ENCODE measurements at places on chromosomes 13 and 19.

DNA sequence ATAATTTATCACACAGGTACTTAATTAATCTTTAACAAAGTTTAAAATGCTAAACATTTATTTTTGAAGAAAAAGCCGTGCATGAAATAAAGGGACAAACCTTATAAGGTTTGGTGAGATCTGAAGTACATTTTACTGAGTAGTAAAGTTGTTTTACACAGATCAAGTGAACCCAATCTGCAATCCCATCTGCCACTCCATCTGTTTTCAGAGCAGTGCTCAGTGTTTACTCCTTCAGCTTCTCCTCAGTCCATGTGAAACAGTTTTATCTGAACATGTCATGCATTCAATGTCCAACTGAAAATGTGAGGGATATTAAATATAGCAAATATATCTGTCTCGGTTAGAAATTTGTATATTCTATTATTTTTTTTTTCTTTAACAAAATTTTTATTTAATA lies 166.8 kb downstream of the MAB21L1 start:
- no peak for DNase-seq

DNA sequence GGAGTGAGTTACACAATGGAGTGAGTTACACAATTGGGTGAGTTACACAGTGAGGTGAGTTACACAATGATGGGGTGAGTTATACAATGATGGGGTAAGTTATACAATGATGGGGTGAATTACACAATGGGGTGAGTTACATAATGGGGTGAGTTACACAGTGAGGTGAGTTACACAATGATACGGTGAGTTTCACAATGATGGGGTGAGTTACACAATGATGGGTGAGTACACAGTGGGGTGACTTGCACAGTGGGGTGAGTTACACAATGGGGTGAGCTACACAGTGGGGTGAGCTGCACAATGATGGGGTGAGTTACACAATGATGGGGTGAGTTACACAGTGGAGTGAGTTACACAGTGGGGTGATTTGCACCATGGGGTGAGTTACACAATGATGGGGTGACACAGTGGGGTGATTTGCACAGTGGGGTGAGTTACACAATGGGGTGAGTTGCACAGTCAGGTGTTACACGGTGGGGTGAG lies 52.5 kb upstream of the GAS6 start:
- no peak for DNase-seq

- peak; percentile 46 for DNase-seq
Observed at GRCh38 chr19:4583961-4584669, 24.6 kb upstream of the SEMA6B start.

DNA sequence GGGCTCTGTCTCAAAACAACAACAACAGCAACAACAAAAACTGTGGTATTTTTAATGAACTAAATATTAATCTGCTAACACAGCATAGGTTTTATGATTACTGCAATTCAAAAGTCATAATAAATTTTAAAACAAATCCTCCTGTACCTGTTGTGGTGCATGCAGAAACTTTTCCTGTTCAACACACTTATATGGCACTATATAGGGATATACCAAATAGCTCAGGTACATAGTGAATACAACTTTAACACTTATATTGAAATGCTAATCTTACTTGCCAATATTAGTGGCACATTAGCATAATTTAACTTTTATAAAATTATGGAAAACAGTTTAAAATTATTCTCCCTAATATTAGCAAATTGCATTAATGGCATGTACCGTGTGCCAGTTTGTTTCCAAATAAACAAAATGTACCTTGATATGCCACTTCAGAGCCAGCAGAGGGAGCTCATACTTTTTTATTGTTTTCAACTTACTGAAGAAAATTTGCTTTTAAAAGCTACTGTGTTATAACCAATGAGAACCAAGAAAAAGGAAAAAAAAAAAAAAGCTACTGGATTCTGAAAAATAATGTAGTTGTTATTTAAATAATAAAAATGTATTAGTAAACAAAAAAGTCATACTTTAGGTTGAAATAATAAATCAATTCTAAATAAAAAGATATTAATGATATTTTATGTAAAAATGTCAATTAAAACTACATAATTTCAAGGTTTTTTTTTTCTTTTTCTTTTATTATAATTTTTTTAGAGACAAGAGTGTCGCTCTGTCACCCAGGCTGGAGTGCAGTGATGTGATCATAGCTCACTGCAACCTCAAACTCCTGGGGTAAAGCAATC lies 18.0 kb upstream of the RBM26 start:
- peak; percentile 15 for DNase-seq

DNA sequence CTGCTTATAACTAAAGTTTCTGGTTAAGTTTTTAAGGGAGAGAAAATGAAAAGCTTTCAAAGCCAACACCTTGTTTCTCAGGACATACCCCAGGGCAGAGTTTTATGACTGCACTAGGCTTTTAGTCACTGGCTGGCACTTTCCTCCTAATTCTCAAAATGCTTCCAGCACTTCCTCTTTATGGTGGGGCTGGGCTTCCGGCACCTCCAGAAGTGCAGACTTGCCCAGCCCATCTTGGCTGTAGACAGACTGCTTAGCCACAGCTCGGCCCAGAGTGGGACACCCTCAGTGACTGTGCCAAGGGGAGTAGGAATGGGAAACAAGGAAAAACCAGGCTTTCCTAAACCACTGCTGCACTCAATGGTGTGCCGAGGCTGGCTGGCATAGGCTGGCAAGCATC lies 23.2 kb upstream of the GTF3A start:
- DNase-seq: no peak

- DNase-seq: no peak
Observed at GRCh38 chr19:55669418-55670279, 5.4 kb upstream of the EPN1 start.

GRCh38 chr13:63944911-63945310 lies 2529.3 kb upstream of the PCDH20 start:
- DNase-seq: no peak

GRCh38 chr13:99267927-99268326 lies 9.7 kb upstream of the GPR18 start:
- DNase-seq: no peak

- DNase-seq: no peak
Observed at GRCh38 chr13:110985541-110985940, 70.7 kb upstream of the ANKRD10 start.

- DNase-seq: no peak
Observed at GRCh38 chr13:102033386-102033785, 368.5 kb downstream of the FGF14 start.

DNA sequence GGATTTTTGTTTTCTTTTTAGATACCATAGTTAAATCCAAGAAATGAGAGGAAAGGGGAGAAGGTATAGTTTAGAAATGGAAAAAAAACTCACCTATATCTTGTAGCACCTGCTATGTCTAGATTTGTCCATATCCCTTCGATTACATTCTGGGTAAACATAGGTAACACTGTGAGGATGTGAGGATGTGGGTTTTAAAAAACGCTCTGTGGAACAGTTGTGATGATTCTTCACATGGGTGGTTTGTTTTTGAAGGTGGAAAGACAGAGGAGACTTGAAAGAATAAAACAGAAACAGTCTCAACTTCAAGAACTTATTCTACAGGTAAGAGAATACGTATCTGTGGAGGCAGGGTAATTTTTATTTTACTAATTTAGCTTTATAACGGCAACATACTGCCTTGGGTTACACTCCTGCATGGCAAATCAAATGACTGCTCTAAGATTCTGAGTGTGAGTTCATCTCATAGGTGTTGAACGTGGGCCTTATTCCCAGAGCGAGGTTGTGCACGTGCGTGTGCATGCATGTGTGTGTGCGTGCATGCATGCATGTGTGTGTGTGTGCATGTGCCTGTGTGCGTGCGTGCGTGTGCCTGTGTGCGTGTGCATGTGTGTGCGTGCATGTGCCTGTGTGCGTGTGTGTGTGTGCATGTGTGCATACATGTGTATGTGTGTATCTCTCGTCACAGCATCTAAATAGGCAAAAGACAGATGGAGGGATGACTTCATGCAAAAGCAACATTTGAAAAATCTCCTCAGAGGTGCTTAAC lies 23.5 kb downstream of the ATP4B start:
- no peak for DNase-seq

GRCh38 chr13:50025436-50025835 lies 10.2 kb downstream of the KCNRG start:
- no peak for DNase-seq

DNA sequence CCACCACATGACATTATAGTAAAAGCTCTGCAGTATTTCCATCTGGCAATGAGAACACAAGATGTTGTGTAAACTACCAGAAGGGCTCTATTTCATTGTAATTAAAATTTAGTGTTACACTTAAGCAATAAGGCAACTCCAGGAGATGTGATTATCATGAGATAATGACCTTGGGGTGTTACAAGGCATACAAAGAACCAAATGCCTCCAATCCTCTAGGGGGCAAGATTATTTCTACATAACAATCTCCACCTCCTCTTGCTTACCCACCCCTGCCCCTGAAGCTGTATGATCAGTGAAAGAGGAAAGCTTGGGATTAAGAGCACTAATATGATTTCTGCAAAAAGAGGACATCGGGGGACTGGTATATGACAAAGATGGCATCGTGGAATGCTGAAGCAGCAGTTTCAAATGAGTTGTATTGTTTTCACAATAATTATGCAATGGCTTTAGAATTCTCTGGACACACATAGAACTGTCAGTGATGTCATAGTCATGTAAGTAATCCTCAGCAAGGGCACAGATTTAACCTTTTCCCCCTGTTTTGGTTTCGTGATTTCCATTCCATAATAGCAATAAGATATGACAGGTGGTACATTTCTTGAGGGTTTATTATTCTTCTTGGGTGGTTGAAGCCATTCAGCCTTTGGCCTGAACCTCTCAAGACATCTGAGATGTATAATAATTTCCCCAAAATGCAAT lies 295.3 kb downstream of the MZT1 start:
- no peak for DNase-seq

- DNase-seq: no peak
Observed at GRCh38 chr13:113187263-113187669, 21.2 kb downstream of the PCID2 start.

DNA sequence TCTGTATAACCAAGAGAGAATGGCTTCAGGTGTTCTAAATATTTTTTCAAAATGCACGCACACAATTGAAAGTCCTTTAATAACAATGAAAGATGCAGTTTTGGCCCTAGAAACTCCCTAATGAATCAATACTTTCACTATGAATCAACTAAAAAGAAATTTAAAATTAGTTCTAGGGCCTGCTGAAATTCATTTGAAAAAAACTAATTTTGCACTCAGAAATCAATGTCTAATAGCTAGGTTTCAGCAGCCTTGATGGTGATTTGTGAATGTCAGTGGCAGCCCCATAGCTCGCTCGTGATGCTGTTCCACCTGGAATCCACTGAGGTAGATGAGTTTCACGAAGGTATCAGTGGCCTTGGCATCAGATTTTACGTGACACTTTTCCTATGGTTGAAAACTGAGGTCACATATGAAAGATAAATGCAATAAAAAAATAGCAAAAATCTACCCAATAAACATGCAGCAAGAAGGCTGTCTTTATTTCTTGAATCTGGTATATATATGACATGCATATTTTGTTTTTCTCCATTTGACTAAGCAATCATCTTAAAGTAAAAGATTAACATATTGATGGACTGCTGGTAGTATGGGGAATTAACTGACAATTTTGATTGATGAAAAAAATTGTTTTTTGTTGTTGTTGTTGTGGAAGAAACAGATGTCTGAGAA lies 141.0 kb downstream of the AKAP11 start:
- DNase-seq: no peak

DNA sequence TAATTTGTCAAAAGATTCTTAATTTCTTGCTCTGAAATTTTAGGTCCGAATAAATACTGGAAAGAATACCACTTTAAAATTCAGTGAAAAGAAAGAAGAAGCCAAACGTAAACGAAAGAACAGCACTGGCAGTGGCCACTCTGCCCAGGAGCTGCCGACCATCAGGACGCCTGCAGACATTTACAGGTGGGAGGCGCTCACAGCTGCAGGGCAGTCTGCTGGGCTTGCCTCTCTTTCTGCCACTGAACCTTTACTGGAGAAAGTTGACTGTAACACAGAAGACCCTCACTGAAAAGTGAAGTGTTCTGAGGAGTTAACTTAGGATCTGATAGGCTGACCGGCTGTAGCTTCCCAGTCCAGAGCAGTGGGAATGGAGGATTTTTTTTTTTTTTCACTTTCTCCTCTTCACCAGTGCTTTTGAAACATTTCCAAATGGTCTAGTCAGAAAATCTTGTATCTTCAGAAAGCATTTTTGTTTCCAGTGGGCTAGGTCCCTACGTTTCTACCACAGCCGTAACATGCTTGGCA lies 69.1 kb downstream of the URI1 start:
- no peak for DNase-seq

- DNase-seq: no peak
Observed at GRCh38 chr13:74032325-74032724, 101.9 kb downstream of the KLF12 start.

DNA sequence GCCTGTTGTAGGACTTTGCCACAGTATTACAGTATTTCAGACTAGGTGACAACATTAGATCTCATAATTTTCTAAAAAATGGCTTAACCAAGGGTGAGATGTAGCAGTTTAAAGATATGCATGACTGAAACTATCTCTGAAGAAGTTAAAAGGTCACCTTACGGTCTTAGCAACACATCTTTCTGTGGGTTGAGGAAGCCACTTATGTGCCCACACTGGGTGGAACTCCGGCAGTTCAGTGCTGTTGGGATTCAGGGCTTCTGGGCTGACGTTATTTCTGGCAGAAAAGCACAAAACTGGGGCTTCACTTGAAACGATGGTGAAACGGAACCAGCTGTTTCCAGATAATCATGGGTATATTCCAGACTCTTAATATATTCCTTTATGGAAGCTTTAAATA lies 697.3 kb downstream of the PCDH9 start:
- no peak for DNase-seq

DNA sequence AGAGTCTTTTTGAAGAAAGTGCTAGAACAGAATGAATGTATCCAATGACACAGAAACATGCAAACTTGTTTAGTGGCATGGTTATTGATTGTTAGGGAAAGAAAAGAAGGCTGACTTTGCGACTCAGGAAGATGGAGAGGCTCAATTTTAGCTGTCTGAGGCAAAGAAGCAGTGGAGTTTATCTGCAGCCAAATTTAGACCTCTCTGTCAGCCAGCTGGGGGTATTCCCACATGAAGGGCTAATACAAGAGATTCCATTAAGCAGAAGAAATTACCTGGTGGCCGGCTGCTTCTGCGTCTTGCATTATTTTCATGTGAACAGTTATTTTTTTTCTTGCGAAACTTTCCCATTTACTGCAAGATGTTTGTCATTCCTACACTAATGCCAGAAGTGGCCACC lies 240.2 kb upstream of the NBEA start:
- DNase-seq: no peak

Data from muscle of arm (tissue), 14 donors.